ENCODE measurements at places on chromosomes 13 and 19.

GRCh38 chr13:28819735-28820098 lies 422 bp upstream of the MTUS2 start:
- no peak for DNase-seq

- no peak for DNase-seq
Observed at GRCh38 chr13:45055198-45055901, 65.0 kb upstream of the GTF2F2 start.

- DNase-seq = no peak
Observed at GRCh38 chr13:74629985-74630384, 495.8 kb upstream of the KLF12 start.

DNA sequence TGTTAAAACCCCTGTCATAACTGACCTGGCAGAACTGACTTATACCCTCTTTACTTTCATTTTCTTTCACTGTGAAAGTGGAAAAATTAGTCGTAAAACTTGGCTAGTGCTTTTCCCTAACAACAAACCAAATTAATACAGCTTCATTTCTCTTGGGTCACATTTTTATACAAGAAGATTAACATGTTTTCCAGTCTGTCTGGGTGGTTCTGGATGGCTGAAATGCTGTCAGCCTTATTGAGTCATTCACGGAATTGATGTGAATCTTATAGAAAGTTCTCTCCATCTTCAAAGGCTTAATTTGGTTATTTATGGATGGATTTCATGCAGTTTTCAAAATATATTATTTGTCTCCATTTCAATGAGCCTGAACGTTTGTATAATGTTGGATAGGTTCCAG lies 440.0 kb downstream of the KCTD12 start:
- DNase-seq = no peak

- DNase-seq = no peak
Observed at GRCh38 chr13:53165261-53165660, 136.6 kb downstream of the OLFM4 start.

DNA sequence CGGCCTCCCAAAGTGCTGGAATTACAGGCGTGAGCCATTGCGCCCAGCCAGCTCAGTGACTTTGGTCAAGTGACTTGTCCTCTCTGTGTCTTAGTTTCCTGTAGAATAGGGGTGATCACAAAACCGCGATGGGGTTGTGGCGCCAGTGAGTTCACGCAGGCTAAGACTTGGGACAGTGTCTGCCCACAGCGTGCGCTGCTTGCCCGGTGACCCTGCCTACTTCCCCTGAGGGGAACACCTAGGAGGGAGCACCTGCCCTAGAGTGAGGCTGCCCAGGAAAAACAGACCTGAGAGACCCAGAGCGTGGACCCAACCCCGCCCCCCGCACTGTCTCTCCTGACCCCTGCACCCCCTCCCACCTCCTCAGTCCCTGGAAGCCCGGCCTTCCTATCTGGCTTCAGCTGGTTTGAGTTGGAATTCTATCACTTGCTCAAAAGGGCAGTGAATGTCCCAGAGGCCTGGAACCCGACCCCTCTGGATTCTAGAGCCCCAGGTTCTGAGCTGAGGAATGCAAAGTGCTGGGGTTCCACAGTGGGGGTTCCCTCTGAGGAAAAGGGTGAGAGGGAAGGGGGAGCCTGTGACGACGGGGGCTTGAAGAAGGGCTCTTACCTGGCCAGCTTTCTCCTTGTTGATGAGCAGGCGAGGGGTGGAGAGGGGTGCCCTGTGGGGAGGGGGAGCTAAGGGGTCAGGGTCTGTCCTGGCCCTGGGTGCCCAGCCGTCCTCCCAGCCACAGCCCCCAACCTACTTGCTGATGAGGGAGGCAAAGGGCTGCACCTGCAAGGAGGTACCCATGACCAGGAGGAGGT lies 2.2 kb upstream of the RINL start:
- no peak for DNase-seq

- DNase-seq = peak; percentile 81
Observed at GRCh38 chr13:33728271-33729037, 89.5 kb upstream of the RFC3 start.

DNA sequence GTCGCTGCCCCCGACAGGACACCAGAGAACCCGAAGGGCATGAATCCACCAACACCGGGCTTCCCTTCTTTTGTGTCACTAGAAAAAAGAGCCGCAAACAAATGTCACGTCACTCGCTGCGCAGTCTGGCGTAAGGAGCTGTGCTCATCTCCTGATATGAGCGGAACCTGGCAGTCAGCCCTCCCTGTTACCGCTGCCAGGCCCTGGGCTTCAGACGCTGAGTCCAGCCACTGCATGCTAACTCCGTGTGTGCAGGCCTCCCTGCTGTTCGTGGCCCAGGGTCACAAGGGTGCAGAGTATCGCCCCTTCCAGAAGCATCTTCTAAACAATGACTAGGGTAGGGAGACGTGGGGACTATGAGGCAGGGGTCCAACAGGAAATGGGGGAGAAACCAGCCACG lies 71.3 kb downstream of the SLC7A1 start:
- DNase-seq = peak; percentile 95

- no peak for DNase-seq
Observed at GRCh38 chr13:21436582-21436981, 22.5 kb downstream of the ZDHHC20 start.

- DNase-seq = no peak
Observed at GRCh38 chr19:4991538-4991937, 22.6 kb downstream of the KDM4B start.

DNA sequence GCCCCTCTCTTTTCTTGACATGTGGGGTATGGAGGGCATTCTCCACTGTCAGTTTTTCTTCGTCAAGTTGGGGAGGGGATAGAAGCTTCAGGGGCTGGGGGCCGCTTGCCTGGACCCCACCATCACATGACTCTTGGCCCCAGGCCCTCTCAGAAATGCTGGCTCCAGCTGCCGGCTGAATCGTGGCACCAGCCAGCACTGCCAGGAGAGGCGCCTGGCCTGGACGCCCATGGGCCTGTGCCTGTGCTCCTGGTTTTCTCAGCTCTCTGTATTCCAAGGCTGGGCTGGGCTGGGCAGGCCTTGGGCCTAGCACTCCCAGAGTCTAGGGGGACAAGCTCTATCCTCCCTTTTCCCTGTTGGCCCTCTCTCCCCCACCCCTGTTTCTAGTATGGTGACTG lies 38.6 kb downstream of the LYL1 start:
- no peak for DNase-seq

DNA sequence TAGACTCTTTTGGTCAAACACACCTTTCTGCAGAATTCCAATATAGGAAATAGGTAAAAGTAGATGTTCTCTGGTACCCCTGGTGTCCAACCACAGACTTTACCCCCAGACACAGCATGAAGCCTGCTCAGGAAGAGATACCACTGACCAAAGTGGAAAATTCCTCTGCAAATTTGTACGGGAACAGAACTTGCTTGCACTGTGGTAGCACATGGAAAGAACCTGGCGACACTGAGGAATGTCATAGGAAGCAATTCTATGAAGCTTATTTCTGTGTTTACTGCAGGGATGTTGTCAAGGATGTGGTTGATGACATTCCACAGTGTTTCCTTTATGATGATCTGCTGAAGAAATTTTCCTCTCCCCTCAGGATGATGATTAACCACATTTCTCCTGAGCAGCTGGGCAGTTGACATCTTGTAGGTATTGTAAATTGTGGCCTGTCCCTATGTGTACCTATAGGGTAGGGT lies 48.9 kb upstream of the TNFSF11 start:
- DNase-seq = no peak

DNA sequence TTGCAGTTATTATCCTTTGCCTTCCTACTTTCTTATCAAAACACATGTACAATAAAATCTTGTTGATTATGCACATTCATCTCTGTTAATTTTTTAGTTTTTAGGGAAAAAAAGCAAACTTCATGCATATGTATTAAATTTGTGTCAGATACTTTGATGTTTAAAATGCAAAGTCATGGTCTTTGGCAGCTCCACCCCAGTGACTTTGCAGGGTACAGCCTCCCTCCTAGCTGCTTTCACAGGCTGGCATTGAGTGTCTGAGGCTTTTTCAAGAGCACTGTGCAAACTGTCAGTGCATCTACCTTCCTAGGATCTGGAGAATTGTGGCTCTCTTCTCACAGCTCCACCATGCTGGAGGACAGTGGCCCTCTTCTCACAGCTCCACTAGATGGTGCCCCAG lies 1988.1 kb upstream of the PCDH20 start:
- no peak for DNase-seq

DNA sequence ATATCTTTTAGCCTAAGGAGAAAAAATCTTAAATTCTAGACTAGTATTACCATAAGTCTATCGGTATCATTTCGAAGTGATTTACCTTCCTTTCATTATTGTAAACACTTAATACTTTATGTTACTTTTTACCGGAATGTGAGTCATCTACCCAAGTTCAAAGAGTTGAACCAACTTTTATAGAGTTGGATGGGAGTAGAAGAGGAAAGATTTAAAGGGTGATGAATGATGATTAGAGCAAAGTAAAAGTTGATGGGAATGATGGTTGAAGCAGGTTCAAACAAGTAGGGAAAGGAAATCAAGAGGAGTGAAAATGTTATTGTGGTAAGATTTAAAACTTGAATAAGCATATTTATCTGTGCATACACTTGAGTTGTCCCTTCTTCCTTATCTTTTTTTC lies 11.3 kb upstream of the LPAR6 start:
- no peak for DNase-seq
